HEK293T (cell line): ENCODE measurements at places on chromosomes 1 and 21.

DNA sequence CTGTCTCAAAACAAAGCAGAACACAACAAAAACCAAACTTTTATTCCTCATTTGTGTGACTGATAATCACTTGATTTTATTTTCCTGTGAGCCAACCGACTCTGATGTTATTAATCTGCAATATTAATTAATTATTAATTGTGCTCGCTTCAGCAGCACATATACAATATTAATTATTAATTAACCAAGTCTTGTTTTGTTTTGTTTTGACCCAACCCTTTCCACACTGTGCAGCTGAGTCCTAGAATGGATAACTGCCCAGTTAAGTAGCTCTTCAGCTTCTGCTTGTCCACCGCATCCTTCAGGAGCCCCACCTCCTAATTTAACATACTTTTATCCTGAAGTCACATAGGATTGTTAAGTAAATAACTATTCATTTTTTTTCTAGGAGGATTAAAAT is 47.4 kb upstream of the EXO1 start:
- no peak for DNase-seq

GRCh38 chr1:222124602-222125001 is 382.7 kb upstream of the DUSP10 start:
- DNase-seq, result no peak

DNA sequence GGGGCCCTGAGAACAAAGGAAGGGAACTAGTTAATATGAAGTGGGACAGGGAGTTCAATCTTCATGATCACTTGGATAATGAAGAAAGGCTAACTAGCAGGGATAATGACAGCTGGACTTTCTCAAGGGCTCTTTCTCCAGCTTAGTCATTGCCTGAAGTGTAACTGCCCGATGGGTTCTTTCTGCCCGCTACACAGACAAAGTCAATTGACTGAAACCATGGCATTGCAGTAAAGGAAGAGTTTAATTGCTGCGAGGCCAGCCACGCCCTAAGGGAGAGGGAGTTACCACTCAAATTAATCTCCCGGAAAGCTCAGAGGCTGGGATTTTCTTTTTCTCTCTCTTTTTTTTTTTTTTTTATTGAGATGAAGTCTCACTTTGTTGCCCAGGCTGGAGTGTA is 16.6 kb upstream of the SLC2A5 start:
- no peak for DNase-seq

- no peak for DNase-seq
These were observed 47.4 kb downstream of the KCNAB2 start for GRCh38 chr1:6093071-6093470.

GRCh38 chr21:16650714-16651366 is 862.0 kb upstream of the CXADR start:
- DNase-seq, result no peak

- no peak for DNase-seq
These were observed 60.7 kb upstream of the FMN2 start for GRCh38 chr1:240031009-240031408.

GRCh38 chr1:236673289-236673919 is 12.9 kb upstream of the ACTN2 start:
- no peak for DNase-seq

DNA sequence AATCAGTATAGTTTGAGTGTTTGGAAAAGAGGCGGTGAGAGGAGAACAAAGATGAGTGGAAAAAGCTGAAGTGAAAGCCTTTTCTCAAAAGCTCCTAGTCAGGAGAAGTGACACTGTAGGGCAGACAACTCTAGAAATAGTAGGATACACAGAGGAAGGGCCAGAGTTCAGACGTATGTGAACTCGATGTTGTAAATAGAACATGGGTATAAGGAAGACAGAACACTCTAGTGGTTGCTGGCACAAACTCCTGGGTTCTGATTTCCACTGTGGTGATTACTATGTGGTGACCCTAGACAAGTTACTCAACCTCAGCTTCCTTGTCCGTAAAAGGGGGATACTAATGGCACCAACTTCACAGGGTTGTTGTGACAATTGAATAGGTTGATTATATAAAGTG is 30.2 kb upstream of the MGST3 start:
- no peak for DNase-seq

- no peak for DNase-seq
These were observed 36.5 kb downstream of the YY1AP1 start for GRCh38 chr1:155651861-155652661.

GRCh38 chr1:12324423-12324822 is 94.6 kb downstream of the VPS13D start:
- no peak for DNase-seq

- no peak for DNase-seq
These were observed 12.6 kb upstream of the SERINC2 start for GRCh38 chr1:31400393-31400792.

- no peak for DNase-seq
These were observed 9.1 kb downstream of the RHBDL2 start for GRCh38 chr1:38932571-38932970.

GRCh38 chr1:6747674-6748073 is 37.6 kb upstream of the CAMTA1 start:
- no peak for DNase-seq

GRCh38 chr1:211532088-211532444 is 40.1 kb upstream of the RD3 start:
- DNase-seq, result no peak

DNA sequence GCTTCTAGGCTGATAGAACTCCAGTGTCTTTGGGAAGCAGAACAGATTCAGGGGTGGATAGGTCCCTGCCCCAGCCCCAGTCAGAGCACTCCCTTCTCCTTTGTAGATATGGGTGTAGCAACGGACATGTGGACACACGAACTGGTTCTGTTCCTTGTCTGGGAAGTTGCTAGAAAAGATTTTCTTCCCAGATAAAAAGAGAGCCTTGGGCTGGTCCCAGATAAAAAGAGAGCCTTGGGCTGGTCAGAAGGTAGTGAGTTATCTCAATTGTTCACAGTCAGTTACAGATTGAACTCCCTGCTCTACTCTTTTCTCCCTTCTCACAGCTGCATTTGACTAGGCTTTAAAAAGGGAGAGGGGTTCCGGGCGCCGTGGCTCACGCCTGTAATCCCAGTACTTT is 7.4 kb upstream of the EFNA1 start:
- DNase-seq, result no peak

GRCh38 chr21:38597421-38597820 is 99.1 kb upstream of the ERG start:
- no peak for DNase-seq

GRCh38 chr1:240962086-240962485 is 350.1 kb upstream of the GREM2 start:
- DNase-seq, result no peak

DNA sequence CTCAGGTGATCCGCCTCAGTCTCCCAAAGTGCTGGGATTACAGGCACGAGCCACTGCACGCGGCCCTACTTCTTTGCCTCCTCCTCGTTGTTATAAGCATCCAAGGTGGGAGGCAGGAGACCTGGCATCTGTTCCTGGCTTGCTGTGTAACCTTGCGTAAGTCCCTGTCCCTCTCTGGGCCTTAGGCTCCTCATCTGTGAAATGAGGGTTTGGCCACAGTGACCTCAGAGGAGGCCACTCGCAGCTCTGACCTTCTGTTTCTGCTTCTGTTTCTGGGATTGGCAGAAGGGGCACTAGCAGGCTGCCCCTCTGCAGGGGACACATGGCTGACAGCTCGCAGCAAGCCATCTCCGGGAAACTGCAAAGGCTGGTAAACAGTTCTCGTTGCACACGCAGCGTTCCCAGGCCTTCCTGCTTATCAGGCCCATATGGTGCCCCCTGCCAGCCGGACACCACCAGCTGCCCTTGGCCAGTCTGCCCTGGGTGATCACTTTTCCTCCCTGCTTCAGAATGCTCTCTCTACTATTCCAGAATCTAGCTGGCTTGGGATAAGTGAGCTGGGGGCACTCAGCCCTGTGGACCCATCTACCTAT is 2.6 kb upstream of the LDLRAP1 start:
- DNase-seq, result no peak

GRCh38 chr1:39754026-39754570 is 15.4 kb downstream of the PPIE start:
- no peak for DNase-seq

- DNase-seq, result no peak
These were observed 19.3 kb downstream of the SPEN start for GRCh38 chr1:15866721-15867201.

GRCh38 chr1:38915352-38915948 is 26.2 kb downstream of the RHBDL2 start:
- DNase-seq, result no peak

GRCh38 chr1:102715150-102715549 is 393.2 kb downstream of the COL11A1 start:
- DNase-seq, result no peak

GRCh38 chr1:53088616-53089300 is 26.7 kb downstream of the PODN start:
- DNase-seq, result no peak

GRCh38 chr1:201701831-201702230 is 127.1 kb upstream of the IPO9 start:
- DNase-seq, result no peak

DNA sequence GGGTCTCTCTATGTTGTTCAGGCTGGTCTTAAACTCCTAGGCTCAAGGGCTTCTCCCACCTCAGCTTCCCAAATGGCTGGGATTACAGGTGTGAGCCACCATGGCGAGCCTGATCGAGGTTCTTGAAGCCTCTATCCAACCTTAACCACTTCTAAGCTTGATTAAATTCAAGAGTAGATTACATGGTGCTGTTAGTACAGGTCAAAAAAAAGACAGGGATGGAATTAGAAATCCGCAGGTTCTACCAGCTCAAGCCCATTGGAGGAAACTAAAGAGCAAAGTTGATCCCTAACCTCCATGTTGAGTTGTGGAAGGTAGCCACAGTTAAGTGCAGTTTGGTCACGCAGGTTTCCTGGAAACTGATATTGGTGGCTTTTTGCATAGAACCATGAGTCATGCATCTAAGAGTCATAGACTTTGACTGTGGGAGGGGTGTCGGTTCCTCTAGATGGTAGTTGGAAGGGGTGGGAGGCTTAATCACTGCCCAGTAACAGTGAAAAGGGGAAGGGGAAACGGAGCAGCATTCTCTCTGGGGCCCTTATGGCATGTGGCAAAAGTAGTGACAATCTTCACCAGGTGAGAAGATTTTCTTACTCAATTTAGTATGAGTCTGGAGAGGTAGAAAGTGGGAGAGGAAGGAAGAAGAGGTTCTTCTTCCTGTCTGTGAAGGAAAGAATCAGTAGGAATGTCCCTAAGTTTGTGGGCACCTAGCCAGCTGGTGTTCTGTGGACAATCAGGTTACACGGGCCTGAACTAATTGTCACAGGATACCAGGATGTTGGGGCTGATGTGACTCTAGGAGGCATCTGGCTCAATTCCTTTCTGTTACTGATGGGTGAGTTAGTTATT is 7.0 kb downstream of the CD53 start:
- DNase-seq, result no peak

GRCh38 chr1:48093696-48094528 is 96.7 kb upstream of the TRABD2B start:
- DNase-seq, result peak; percentile 85

- no peak for DNase-seq
These were observed 81.6 kb upstream of the SYT6 start for GRCh38 chr1:114235281-114235680.

DNA sequence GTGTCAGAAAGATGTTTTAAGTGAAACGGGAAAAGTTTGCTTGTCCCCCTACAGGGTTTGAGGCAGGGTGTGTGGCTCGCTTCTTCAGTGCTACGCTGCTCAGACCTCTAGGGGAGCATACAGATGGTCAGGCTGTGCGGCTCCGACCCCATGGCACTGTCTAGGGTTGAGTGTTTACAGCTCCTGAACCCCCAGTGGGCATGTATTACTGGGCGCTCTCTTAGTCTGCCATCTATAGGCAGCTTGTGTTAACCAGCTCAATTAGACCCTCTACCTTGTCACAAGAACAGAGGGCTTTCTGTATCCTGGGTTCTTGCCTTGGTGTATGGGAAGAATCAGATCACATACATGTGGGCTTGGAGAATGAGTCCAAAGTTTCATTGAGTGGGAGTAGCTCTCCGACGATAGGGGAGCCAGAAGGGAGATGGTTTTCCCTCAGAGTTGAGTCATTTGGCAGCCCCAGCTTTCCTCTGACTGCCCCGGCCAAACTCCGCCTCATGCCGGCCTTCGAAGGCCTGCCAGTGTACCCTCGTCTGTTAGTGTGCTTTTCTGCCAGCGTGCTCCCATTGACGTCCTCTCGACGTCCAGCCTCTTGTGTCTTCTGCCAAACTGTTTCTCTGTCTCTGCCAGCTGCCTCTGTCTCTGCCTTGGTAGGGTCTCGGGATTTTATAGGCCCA is 38.6 kb upstream of the ADGRL4 start:
- no peak for DNase-seq
